HFFc6 (cell line): ENCODE measurements at places on chromosomes 5 and 9. TPM values are rescaled to one million over a fixed set of nuclear protein-coding genes. Genes with fewer than 3 reads are reported as not detected.

ZDHHC11B gene
- not detected in 3 replicates for total RNA-seq

SEMA6A gene
- 0.37 and 0.91 TPM in 2 replicates for total RNA-seq

PCDHA9 gene
- not detected in 3 replicates for total RNA-seq

TAL2 gene
- not detected in 2 replicates for total RNA-seq

SPAG8 gene
- total RNA-seq, result 0.88 to 1.7 TPM (median 1.7 TPM) in 3 replicates

TYRP1 gene
- not detected in 3 replicates for total RNA-seq

OR1J2 gene
- not detected in 3 replicates for total RNA-seq

MRPL41 gene
- 52.6 to 70.4 TPM (median 69.3 TPM) in 3 replicates for total RNA-seq

PCDHB12 gene
- 0.63 to 0.82 TPM (median 0.68 TPM) in 3 replicates for total RNA-seq

MYOT gene
- total RNA-seq, result not detected in 2 replicates

CBY3 gene
- not detected in 3 replicates for total RNA-seq

GRCh38 chr9:107502464-107502863, 12.9 kb upstream of the KLF4 start:
- DNase-seq, result no peak

GRCh38 chr5:72822944-72823343, 6.5 kb downstream of the TNPO1 start:
- no peak for DNase-seq

- peak; percentile 31 for DNase-seq
Observed at GRCh38 chr5:97986069-97986468, 787.4 kb upstream of the RGMB start.

DNA sequence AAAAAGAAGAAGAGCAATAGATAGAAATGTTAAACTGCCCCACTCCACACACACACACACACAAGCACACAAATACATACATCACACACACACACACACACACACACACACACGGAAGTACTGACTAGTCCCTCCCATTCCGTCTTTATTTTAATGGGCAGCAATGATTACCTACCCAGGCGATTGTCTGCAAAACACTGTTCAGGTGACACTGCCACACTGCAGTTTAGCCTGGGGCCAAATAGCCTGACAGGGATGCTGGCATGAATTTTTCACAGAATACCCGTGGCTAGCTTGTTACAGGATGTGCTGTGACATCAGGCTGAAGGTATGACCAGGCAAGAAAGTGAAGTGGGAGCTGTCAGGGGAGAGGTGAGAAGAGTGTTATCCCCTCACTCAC, 86.9 kb downstream of the FRMD3 start:
- peak; percentile 10 for DNase-seq

DNA sequence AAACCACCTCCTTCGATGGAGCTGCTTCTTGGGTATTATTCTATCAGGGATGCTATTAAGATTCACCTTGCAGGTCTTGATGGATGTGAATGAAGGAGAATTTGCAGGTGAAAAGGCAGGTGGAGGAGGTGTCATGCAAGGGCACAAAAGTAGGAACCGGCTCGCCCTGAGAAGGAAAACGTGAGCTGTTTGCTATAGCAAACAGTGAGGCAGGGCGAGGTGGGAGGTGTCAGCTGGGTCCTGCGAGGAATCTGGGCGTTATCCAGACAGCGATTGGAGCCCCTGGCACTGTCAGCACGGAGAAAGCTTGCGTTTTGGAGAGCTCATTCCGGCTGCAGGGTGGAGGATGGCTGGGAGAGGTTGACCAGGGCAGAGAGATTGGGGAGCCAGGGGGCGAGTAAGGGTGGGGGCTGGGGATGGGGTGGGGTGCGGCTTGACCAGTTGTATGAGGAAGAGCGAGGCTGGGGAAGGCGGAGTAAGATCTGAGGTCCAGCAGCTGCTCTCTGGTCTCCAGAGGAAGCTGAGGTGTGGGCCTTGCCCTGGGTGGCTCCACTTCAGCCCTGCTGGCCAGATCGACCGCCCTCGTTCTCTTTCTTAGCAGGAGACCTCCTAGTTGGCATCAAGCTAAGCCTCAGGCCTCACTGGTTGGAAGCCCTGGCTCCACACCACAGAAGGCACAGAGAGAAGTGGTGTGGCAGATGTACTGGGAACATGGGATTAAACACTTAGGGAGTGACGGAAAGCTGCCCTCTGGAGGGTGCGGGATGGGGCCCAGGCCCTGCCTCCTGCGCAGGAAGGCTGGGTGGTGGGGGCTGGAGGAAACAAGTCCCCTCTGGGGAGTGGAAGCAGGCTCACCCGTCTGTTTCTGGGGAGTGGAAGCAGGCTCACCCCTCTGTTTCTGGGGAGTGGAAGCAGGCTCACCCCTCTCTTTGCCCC, 54.7 kb upstream of the NEURL1B start:
- DNase-seq, result no peak

- peak; percentile 26 for DNase-seq
Observed at GRCh38 chr9:137029058-137029936, 1.3 kb upstream of the ABCA2 start.

DNA sequence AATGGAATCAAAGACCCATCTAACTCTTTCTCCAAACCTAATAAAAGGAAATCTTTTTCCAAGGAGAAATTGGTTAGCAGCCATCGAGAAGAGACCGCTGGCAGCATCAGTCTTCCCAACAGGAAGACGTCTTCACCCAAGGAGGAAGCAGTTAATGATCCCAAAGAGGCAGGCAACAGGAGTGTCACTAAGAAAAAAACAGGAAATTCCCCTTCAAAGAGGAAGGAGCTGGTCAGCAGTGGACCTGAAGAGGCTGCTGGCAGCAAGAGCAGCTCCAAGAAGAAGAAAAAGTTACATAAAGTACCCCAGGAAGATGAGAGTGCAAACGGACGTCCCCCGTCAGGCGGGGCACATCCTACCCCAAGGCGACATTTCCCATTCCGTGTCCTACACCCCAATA, 143.7 kb downstream of the ELAVL2 start:
- DNase-seq, result no peak

DNA sequence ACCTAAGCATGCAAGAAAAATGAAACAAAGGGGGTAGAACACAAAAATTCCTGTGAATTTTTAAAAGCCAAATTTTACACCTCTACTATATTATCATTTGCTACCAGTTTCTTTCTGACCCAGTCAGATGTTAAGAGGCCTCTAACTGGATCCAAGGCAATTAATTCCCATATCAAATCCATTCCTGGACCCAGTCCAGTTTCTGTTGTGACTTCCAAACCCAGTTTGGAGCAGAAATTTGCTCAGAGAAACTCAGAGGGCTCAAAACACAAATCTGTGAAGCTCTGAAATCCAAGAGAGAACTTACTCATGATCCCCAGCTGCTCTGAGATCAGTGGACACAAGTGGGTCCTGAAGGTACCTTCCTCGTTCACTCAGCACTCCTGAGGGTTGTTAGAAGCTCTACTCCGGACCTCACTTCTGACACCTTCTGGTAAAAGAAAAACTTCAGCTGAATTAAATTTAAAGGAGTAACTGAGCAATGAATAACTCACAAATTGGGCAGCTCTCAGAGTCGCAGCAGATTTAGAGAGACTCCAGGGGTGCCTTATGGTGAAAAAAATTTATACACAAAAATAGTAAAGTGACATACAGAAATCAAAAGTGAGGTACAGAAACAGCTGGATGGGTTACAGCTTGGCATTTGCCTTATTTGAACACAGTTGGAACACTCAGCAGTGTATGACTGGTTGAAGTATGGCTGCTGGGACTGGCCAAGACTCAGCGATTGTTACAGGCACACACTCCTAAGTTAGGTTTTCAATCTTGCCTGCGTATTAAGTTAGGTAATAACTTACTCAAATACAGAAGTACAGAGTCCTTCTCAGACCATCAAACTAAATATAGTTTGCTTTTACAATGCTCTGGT, 32.4 kb downstream of the INSL4 start:
- peak; percentile 10 for DNase-seq

- DNase-seq, result no peak
Observed at GRCh38 chr9:110580850-110581249, 1.3 kb upstream of the SVEP1 start.

DNA sequence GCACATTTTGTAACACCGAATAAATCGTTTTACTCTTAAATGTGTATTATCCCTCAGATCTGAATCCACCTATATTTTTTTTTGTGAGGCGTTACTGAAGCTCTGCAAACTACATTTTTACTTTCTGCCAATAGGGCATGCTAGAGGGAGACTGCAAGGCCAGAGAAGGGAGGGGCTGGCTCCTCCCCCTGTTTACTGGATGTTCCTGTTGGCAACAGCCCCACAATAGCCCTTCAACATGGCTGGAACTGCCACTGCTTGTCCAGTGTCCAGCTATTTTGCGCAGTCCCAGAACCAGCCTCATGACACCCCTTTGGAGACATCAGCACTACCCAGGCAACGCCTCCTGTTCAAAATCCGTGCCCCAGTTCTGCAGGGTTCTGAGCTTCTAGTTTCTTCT, 85.4 kb upstream of the MIER3 start:
- no peak for DNase-seq

DNA sequence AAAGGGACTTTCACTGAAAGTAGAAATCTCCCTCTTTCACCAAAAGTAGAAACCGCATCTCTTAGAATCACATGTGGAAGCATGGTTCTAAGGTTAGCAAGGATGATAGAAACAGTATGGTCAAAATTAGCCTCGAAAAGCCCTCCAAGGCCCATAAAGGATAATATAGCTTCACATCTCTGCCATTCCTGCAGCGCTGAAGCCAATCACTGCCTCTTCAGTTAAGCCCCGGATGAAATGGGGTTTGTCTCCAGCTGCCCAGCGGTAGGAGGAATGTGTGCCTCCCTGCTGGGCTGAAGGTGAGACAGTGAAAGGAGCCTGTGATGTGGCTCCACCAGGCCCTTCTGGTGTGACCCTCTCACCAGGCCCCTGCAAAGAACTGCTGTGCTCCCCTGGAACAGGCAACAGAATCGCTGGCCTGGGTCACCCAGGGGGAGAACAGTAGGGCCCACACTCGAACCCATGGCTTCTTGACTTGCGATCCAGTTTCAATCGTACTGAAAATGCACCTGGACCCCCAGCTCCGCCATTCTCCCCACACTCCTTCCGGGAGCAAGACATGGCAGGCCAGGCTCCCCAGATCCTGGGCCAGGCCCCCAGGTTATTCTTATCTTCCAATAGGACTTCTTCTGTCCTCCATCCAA, 47.2 kb downstream of the CAMK2A start:
- no peak for DNase-seq

DNA sequence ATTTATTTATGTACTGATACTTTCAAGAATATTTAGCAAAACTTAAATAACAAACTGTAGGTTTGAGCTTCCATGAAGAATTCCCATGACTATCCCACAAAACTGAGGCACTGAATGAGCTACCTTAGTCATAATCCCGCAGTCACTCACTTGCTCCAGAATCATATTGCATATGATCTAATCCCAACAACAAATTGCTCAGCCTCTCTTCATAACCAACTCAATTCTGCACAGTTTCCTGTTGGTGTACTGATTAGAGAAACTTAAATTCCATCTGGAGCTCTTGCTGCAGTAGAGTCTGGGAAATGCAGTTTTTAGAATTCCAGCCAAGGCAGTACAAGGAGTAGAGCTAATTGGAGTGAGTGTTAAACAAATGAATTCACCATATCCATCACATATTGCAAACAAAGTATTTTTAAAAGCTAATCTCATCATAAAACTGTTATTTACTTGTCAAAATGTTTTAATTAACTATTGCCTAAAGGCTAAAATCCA, 35.7 kb upstream of the CDH18 start:
- no peak for DNase-seq

- DNase-seq, result no peak
Observed at GRCh38 chr5:26582350-26583045, 455.9 kb downstream of the CDH9 start.

- no peak for DNase-seq
Observed at GRCh38 chr9:77210116-77210515, 32.8 kb downstream of the VPS13A start.

DNA sequence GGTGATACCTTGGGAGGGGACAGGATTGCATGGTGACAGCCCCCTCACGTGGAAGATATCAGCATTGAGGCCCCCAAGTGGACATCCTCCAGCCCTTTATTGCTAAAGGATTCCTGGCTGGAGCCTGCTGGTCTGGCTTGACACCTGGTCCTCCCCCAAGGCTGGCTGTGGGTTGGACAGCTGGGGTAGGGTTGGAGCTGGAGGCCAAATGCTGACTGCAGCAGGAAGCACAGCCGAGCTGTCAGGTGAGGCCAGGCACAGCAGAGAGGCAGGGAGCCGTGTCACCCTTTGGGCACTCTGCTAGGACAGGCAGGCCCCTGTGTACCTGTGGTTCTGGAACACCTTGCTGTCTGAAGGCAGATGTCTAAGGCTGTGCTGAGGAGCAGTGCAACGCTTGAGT, 2.2 kb downstream of the CACFD1 start:
- no peak for DNase-seq

- no peak for DNase-seq
Observed at GRCh38 chr9:113381909-113382411, 5.2 kb upstream of the HDHD3 start.

- no peak for DNase-seq
Observed at GRCh38 chr5:10669983-10670382, 91.1 kb downstream of the DAP start.

GRCh38 chr5:1785062-1785461, 14.6 kb downstream of the MRPL36 start:
- DNase-seq, result no peak

DNA sequence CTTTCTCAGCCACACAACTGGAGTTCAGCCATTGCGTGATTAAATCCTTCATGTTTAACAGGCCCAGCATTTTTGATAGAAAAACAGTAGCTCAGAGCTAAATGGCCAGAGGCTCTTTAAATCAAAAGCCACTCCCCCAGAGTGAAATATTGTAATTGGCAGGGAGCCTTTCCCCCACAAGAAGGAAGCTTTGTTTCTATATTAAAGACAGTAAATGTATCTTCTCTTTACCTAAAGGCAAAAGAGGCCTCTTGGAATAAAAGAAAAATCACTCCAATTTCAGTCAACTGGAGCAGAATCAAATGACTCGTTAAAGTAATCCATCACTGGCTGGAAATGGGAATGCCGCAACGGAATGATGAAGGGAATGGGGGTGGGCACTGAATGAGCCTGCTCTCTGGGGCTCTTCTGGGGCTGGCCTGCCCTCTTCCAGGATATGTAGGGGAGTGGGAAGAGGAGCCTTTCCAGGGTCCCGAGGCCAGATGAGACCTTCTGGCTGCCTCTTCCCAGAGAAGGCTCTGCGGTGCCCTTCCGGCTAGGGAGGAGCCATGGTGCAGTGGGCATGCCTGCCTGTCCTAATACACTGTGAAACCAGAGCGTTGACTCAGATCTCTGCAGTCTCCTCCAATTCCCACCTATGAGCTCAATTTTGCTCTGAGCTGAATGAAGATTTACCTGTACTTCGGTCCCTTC, 45.2 kb downstream of the ANKDD1B start:
- DNase-seq, result peak; percentile 25

- no peak for DNase-seq
Observed at GRCh38 chr5:37308793-37309192, 59.6 kb upstream of the CPLANE1 start.

- peak; percentile 51 for DNase-seq
Observed at GRCh38 chr9:88733651-88734421, 198.9 kb downstream of the NXNL2 start.
